Naive B cell (primary cell): ENCODE measurements at places on chromosomes 3 and 15.
A peak's percentile ranks its signal among the peaks of the same experiment; 100 is the strongest.

DNA sequence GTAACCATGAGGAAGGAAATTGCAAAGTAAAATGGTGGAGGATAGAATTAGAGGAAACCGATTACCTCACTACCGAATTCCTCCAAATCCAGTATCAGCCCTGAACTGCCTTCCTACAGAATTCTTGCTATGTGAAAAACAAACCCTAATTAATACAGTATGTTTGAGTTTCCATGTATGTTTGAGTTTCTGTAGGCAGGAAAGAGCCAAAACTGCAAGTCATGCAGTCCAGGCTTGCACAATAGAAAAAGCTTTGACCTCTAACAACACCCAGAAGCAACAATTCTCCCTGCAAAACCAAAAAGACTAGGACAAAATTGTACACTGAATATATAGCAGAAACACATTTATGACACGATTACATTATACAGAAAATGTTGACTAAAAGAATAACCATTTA, 614.8 kb downstream of the DIPK2A start:
- no peak for DNase-seq

DNA sequence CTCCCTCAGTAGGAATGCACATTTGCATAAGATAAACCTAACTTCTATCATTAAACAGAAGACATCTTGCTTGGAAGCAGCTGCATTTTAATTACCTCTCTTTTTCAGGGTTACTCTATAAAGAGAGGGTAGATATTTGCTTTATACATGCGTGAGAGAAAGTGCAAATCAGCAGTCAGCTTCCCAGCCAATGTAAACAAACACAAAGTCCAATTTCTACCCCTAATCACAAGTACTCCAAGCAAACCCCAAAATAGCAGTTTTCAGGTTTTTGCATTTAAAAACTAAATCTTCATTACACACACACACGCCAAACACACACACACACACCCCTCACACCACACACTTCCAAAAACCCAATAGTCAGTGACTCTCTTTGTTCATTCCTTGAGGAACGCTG, 303.9 kb upstream of the ALCAM start:
- no peak for DNase-seq

DNA sequence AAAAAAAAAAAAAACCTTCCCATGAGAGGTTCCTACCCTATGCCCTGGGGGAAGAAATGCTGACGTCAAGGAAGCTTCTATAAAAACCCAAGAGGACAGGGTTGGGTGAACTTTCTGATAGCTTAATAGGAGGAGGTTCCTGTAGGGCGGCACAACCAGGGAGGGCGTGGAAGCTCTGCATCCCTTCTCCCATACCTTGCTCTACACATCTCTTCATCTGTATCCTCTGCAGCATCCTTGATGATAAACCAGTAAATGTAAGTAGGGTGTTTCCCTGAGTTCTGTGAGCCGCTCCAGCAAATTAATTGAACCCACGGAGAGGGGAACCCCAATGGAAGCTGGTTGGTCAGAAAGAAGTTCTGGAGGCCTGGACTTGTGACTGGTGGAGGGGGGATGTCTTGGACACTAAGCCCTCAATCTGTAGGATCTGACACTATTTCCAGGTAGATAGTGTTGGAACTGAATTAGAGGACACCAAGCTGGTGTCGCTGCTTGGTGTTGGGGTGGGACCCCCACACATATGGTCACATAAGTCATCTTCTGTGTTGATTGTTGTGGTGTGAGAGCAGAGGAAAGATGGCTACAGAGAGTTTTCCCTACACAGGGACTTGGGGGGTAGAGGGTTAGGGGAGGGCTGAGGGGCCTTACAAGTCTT, 91.5 kb downstream of the ST6GAL1 start:
- peak; percentile 83 for DNase-seq

- no peak for DNase-seq
These were observed 4.9 kb downstream of the OXTR start for GRCh38 chr3:8764528-8764927.

GRCh38 chr15:76185716-76186115, 125.6 kb downstream of the ETFA start:
- DNase-seq, result no peak

- DNase-seq, result no peak
These were observed 45.8 kb upstream of the FSIP1 start for GRCh38 chr15:39828374-39828931.

DNA sequence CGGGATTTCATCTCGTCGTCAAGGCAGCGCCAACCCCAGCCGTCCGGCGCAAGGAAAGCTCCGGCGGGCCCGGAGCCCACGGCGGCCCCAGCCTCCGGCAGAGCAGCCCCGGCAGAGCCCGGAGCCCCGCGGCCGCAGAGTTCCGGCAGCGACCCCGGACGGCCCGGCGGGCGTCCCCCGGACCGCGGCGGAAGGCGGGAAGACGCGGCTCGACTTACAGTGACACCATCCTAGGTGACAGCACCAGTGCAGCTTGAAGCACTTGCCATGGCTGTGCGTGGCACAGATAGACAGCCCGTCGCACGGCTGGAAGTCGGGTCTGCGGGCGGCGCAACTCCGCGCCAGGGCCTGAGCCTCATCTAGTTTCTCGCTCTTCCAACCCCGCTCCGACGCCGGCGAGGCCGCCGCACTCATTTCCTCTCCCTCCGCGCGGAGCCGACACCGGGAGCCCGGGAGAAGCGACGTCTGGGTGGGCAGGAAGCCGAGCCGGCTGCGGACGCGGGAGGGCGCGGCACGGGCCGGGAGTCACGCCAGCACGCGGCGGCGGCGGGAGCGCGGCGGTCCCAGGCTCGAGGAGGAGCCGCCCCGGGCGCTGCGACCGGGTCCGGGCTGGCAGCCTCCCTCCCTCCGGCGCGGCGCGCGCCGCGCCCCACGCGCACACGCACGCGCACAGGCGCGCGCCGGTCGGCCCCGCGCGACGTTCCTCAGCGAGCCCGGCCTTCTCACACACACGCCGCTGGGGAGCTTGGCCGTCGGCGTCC, at the start of gene C3orf70:
TSS of gene C3orf70 (minus strand) at position 651 of the 761 bp plus-strand sequence. CDS start at position 414, 237 bp downstream.
- no peak for DNase-seq

DNA sequence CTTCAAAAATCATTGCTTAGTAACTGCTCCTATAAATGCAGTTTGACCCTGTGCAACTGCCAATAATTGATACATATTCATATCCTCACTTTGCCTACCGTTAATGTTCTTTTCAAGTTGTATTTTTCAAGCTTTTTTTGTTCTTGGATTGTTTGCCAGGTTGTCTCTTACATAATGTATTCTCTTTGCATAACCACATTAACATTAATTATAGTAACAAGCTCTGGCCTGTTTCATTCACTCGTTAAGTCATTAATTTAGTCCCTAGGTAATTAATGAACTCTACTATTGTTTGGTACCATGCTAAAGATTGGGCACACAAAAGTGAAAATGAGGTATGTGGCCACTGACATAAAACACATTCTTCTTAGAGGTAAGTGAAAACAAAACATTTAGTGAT, 1338.8 kb downstream of the NSUN3 start:
- no peak for DNase-seq

GRCh38 chr3:196121066-196121465, 39.2 kb upstream of the TFRC start:
- DNase-seq, result no peak

DNA sequence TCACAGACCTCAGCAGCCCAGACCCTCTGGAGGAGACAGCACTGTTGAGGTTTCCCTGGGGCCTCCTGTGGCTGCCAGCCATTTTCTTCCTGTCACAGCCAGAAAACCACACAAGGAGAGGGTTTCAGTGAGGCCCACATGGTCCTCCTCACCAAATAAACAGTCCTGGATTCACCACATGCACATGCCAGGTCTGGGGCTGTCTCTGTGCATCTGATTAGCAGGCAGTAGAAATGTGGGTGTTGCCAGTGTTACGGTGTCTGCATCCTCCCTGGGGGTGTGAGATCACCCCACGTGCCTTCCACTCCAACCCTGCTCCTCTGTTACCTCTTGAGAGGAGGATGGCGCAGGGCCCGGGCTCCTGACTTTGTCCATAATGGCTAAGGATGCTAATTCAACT, 140.4 kb downstream of the CHDH start:
- no peak for DNase-seq

- no peak for DNase-seq
These were observed 276.0 kb upstream of the TTC14 start for GRCh38 chr3:180325958-180326357.

- no peak for DNase-seq
These were observed 57.1 kb downstream of the CALML4 start for GRCh38 chr15:68148039-68148438.

GRCh38 chr3:139182143-139182542, 137.5 kb upstream of the PRR23C start:
- no peak for DNase-seq

GRCh38 chr3:125069968-125070745, 14.4 kb upstream of the HEG1 start:
- DNase-seq, result no peak

DNA sequence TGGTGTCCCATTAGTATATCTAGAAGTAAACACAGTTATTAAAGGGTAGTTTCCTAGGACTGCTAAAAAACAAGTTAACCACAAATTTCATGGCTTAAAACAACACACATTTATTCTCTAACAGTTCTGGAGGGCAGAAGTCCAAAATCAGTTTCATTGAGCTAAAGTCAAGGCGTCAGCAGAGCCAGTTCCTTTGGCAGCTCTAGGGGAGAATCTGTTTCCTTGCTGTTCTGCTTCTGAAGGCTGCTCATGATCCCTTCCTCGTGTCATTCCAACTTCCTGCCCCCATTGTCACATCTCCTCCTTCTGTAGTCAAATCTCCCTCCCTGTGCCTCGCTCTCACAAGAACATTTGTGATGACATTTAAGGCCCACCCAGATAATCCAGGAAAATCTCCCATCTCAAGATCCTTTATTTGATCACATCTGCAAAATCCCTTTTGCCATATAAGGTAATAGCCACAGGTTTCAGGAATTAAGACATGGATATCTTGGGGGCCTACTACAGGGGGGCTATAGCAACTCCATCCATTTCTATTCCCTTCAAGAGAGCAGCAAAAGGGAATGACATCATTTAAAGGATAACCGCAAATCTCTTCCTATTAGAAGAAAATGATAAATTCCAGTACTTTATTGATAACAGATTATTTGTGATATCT, 50.1 kb downstream of the GPR176 start:
- DNase-seq, result no peak

- no peak for DNase-seq
These were observed 177.8 kb downstream of the KLF13 start for GRCh38 chr15:31504462-31504839.

GRCh38 chr3:73206030-73206429, 144.6 kb downstream of the EBLN2 start:
- DNase-seq, result no peak

DNA sequence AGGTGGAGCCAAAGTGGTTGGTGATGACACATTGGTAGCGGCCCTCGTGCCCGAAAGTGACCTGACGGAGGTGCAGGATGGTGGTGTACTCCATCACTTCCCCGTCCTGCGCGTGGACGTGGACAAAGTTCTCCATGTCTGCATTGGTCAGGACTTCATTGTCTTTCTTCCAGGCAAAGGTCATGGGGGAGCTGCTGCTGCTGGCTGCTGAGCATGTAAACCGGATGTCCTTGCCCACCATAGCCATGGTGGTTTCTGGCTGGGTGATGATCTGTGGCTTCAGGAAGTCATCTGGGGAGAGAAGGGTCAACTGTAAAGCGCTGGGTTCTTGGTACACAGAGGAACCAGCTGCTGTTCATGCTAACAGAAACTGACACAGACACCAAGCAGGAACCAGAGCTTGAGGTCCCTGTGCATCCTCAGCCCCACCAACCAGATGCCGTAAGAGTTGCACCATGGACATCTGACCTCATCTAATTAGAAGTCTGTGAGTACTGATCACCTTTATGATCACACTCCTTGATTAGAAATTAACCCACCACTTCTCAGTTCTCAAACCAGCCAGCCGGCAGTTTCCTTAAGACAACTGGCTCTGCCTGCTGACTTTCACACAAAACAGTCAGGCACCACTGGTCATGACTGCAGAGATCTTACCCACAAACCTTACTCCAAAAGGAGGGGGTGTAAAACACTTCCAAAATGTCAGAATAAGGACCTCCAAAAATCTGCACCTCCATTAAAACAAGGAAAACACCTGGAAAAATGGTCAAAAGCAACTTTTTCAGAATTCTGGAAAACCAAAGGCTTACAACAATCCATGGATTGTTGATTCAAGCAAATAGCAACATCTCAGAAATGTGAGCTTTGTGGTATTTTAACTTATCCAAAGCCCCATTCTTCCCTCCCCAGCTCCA, 114.6 kb downstream of the LRIG1 start:
- peak; percentile 39 for DNase-seq
